Uterine smooth muscle cell (primary cell): ENCODE measurements at places on chromosomes 2 and 18. TPM values are rescaled to one million over a fixed set of nuclear protein-coding genes. Genes with fewer than 3 reads are reported as not detected.

ERCC3 gene
- total RNA-seq: 53.6 and 63.7 TPM in 2 replicates

ANKRD30B gene
- 0.12 and 0.55 TPM in 2 replicates for total RNA-seq

UGT1A3 gene
- not detected in 2 replicates for total RNA-seq

MOGAT1 gene
- not detected in 2 replicates for total RNA-seq
